NCI-H187 treated with DMSO at 0.1 percent for 48 hours (cell line): ENCODE measurements at places on chromosomes 3 and 15.

- DNase-seq = no peak
Observed at GRCh38 chr3:20108869-20109268, 68.6 kb downstream of the KAT2B start.

- DNase-seq = no peak
Observed at GRCh38 chr15:71146580-71146982, 31.3 kb downstream of the THSD4 start.

DNA sequence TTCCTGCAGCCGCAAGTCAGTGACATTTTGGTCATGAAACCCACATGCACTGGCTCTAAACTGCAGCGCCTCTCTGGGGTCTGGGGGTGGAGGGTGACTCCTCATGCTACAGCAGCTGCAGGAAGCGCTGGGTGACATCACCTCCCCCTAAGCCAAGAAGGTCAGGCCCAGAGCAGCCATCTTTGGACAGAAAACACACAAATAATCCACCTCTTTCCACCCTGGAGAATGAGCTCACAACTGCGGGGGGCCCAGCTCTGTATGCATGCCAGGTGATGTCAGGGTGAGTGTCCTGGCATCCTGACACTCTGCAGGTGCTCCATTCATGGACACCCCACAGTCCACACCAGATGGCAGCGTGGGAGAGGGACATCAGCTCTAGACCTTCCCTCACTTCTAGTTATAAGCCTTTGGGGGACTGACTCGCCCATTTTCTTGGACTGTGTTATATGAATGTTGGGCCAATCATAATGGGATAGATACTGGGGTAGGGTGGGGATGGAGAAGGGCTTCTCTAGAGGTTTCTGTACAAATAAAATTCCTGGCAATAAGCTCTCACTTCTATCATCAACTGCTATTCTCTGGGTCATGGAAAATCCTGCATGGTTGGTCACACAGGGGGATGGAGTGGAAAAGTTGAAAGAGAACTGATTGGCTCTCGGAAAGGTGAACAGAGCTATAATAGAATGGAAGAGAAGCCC lies 70.7 kb upstream of the THBS1 start:
- no peak for DNase-seq

DNA sequence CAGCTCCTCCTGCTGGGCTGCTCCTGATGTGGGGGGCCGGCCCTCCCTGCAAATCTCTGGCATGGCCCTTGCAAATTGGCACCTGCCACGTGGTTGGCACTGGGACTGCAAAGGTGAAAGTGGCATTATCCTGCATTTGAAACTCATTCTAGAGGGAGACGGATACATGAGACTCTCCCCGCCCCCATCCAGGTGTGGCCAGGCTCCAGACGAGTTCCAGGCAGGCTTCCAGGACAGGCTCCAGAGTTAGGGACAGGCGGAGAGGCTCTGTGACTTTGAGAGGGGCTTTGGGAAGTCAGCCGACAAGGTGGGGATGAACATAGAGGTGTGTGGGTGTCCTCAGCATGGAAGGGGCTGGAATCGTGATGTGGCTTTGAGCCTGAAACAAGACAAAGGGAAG lies 178.5 kb downstream of the APBA2 start:
- DNase-seq = no peak
